ENCODE measurements at places on chromosomes 5 and 9. TPM values are rescaled to one million over a fixed set of nuclear protein-coding genes. Genes with fewer than 3 reads are reported as not detected.

C9 gene
- not detected for total RNA-seq

DNA sequence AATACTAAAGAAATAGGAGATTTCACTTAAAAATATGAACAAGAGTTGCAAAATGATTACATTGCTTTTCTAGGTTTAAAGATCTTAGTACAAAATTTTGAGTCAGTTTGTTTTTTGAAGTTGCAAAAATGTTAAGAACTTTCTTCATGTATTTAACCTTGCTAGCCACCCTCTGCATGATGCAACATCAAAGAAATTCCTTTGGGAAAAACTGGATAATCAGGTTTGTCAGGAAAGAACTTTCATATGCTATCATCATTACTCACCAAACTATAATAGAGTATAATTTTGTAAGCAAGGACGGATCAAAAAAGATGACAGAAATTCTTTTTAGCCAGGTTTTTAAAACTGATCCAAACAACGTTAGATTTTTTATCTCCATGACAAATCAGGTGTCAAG is 116.9 kb upstream of the MRPS30 start:
- no peak overlapping the region for H3K27ac ChIP-seq
- no peaks in the 10 kb centered on the region for H3K36me3 ChIP-seq
- no peaks in the 10 kb centered on the region for H3K4me1 ChIP-seq
- no peak for DNase-seq
- H3K4me3 ChIP-seq, result no peak overlapping the region

PCDHB14 gene
- total RNA-seq, result 5.1 TPM

- H3K27me3 ChIP-seq, result no peaks in the 10 kb centered on the region
- H3K36me3 ChIP-seq, result no peaks in the 10 kb centered on the region
- no peak for DNase-seq
- no peak overlapping the region for H3K4me3 ChIP-seq
These were observed 91.5 kb downstream of the ANKRD33B start for GRCh38 chr5:10655161-10655971.
